Activated CD4-positive, alpha-beta memory T cell treated with anti-CD3 and anti-CD28 coated beads for 36 hours (primary cell): ENCODE measurements at places on chromosomes 2 and 18.

DNA sequence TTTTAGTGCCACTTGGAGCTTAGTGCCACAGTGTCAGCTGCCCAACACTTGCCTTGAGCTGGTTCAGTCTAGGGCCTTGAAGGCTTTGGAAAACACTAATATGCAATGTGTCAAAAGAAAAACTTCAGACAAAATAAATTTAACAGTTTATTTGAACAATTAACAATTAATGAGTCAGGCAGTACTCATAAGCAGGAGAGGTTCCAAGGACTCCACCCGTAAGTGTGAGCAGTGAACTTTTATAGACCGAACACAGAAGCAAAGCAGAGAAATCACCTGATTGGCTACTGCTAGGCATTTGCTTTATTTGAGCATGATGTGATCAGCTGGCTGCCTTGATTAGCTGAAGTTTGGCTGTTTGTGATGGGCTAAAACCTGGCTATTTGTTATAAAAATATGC, 49.5 kb upstream of the TBC1D8 start:
- no peak for DNase-seq

- peak; percentile 53 for DNase-seq
Observed at GRCh38 chr2:230447455-230448451, 31.8 kb downstream of the SP100 start.

GRCh38 chr18:61127714-61128467, 205.3 kb upstream of the CDH20 start:
- DNase-seq: no peak

GRCh38 chr2:136175466-136175865, 57.5 kb upstream of the CXCR4 start:
- no peak for DNase-seq

DNA sequence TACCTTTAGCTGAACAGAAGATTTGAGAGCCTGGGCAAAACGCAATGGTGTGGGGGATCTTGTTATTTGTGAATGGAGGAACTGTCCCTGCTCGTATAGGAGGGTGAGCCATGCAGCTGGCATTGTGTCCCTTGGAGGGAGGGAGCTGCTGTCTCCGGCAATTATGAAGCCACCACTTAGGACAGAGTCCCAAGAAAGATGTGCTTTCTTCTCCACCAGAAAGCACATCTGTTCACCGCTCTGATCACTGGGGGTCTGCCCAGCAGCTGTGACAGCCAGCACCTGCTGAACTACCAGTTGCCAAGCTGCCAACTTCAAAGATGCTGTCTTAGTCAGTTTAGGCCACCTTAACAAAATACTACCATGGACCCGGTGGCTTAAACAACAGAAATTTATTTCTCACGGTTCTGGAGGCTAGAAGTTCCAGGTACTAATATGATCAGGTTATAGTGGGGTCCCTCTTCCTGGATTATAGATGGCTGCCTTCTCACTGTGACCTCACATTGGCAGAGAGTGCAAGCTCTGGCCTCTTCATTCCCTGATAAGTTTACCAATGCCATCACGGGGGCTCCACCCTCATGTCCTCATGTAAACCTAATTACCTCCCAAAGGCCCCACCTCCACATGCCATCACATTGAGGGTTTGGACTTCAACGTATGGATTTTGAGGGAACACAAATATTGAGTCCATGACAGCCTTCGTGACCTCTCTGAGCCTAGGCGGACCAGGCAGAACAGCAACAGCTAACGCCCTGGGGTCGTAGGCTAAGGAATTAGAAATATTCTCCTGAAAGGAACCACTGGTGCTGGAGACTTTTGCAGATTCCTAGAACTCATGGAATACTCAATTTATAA, 148.3 kb downstream of the RHBDD1 start:
- DNase-seq: no peak

GRCh38 chr2:49236316-49236715, 82.0 kb upstream of the FSHR start:
- no peak for DNase-seq

GRCh38 chr2:172431463-172431862, 4.1 kb downstream of the ITGA6 start:
- DNase-seq: no peak

DNA sequence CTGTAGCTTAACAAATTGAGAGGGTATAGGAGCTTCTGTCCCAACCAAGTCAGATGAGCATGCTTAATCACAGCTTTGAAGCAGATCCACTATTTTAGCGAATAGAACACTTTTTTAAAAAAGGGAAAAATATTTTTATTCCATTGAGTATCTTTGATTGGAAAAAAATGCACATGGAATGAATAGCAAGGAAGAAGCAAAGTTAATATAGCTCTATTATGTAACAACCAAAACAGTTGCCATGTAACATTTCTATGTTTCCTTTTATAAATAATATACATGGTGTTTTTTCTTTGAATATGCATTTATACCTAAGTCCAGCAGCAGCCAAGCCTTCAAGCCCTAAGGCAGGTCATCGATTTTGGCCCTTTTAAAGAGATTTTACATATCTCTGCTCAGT, 21.4 kb upstream of the SPTBN1 start:
- no peak for DNase-seq

DNA sequence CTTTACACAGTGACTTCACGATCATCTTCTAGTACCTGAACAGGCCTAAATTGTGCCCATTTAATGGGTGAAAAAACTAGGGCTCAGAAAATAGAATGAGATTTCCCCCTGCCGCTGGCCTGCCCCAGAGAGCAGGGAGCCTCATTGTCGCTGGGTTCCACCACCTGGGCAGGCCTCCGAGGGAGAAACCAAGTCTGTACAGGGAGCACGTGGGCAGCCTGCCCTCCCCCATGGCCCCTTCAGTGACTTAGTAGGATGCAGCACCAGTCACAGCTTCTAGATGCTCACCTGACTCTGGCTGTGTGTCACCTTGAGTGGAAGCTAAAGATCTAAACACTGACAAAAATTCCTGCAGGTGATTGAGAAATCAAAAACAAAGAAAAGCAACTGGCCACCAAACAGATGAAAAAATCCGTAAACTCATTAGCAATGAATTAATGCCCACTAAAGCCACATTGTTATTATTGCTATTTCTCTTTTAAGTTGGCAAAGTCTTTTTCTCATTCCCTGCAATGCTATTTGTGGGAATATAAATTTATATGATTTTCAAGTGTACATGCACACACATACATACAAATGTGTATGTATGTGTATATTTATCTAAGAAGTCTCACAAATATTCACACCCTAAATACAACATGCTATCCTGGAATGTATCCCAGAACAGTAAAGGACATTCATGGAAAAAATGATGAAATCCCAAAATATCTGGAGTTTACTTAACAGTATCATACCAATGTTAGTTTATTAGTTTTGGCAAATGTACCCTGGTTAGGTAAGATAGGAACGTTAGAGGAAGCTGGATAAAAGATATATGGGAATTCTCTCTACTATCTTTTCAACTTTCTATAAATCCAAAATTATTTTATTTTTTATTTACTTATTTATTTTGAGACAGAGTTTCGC, 18.7 kb upstream of the ASPRV1 start:
- DNase-seq: no peak

DNA sequence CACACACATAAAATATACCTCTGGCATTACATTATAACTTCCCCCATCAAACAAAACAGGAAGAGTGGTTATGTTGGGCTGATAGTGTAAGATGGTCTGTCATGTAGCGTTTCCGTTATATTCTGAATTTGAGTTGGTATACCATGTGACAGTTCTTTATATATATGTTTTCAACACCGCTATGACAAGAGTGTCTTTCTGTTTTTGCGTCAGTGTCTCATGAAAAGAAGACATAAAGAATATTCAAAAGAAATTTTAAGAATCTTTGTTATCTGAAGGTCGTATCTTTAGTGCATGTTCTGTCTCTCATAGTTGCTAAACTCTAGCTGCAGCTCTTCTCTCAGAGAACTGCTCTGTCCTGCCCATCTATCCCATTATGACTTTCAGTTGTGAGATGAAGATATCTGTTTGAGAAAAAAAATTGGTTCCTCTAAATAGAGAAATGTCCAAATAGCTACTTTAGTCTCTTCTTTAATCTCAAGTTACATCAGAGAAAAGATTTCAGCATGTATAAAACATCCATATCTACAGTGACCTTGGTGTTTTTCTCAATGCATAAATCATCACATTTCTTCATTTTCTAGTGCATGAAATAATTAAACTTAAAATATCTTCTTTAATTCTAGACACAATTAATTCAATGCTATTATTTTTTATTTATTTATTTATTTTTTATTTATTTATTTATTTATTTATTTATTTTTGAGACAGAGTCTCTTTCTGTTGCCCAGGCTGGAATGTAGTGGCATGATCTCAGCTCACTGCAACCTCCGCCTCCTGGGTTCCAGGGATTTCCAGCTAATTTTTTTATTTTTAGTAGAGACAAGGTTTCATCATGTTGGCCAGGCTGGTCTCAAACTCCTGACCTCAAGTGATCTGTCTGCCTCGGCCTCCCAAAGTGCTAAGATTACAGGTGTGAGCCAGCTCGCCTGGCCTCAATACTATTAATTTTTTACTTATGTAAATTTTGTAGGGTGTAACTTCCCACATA, 24.3 kb upstream of the PSME4 start:
- no peak for DNase-seq

DNA sequence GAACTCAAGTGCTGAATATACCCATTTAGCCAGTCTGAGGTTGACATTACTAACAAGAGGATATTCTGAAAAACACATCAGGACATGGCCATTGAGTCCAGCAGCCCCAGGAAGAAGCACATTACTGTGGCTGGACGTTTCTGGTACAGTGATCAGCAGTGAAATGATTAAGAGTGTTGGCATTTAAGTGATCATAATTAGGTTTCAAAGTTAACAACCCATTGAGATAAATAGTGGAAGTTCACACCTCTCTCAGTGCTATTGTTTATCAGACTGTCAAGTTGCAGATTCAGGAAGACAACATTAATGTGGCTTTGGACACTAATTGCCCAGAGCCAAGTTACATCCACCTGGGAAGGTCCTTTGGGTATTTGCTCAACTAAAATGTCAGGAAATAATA, 139.5 kb upstream of the GAREM1 start:
- no peak for DNase-seq

DNA sequence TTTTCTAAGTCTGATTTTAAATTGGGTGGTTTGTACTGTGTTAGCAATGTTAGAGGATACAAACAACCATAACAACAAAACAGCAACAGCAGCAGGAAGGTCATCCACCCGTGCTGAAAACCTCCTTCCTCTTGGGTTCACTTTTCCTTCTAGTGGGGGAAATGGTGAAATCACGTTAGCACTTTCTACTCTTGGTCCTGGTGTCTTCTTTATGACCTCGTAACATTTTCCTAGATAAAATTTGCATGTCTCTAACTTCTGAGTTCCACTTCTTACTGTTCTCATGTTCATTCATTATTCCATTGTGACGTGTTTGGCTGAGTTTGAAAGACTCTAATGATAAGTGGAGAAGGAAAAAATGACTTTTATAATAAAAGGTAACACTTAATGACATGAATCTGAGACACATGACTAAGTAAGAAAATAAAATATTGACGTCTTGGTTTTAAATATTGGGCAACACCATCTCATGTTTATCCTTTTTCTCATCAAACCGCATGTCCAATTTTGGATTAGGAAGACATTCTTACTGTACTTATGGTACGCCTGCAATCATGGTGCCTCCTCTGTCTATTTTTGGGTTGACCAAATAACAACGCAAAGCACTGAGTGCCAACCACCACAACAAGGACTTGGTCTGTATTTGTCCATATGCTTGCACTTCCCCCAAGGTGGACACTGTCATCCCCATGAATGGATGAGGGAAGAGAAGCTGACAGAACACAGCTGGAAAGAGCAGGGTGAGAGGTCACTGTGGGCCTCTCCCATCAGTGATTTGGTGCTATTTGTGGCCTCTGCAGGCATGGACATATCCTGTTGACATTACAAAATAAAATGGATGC, 25.7 kb upstream of the IL1R1 start:
- DNase-seq: no peak

DNA sequence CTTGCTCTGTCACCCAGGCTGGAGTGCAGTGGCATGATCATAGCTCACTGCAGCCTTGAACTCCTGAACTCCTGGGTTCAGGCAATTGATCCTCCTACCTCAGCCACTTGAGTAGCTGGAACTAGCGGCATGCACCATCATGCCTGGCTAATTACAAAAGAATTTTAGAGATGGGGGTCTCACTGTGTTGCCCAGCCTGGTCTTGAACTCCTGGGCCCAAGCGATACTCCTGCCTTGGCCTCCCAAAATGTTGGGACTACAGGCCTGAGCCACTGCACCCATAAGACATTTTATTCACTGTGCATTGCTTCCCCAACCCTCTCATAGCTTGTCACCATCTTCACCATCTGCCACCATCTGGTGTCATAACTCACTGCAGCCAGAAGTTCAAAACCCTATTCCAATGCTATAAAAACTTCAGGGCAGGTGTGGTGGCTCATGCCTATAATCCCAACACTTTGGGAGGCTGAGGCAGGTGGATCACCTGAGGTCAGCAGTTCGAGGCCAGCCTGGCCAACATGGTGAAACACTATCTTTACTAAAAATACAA, 78.7 kb downstream of the NCAPH start:
- DNase-seq: no peak

DNA sequence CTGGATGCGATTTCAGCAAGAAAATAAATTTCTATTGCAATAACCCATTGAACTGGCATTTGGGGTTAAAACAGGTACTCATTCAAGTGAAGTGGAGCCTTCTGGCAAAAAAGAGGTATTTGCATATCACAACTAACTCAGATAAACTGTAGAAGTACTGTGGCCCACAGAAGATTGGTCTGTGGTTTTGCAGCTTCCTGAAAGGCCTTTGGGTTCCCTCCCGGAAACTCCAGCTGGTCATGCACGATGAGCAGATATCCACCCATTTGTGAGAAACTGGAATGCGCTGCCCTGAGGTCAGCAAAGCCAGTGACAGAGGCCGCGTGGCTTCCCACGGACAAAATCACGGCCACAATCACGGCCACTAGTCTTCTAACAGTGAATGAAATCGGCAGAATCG, 106.3 kb downstream of the EPHA4 start:
- DNase-seq: peak; percentile 14

DNA sequence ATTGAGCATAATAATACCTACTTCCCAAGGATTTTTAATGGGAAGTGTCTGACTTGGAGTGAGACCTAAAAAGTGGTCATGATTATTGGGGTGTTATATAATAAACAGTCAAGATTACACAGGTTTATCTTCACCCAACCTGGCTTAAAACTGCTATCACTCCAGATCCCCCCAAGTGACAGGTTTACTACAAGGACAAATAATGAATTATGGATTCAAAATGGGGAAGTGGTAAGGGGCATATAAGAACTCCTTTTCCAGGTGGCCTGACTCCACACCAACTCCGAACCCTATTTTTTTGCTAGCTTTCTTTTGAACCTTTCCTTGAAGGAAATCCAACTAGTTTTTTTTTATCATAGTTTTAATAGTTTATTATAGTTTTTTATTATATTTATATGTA, 663.0 kb upstream of the FANCL start:
- no peak for DNase-seq

GRCh38 chr18:58865701-58866065, 1.0 kb downstream of the ZNF532 start:
- no peak for DNase-seq
